Stimulated activated CD4-positive, alpha-beta T cell treated with anti-CD3 and anti-CD28 coated beads, Interleukin-4, amount 100 ng/mL, for 24 hours (primary cell): ENCODE measurements at places on chromosomes 1 and 21.

DNA sequence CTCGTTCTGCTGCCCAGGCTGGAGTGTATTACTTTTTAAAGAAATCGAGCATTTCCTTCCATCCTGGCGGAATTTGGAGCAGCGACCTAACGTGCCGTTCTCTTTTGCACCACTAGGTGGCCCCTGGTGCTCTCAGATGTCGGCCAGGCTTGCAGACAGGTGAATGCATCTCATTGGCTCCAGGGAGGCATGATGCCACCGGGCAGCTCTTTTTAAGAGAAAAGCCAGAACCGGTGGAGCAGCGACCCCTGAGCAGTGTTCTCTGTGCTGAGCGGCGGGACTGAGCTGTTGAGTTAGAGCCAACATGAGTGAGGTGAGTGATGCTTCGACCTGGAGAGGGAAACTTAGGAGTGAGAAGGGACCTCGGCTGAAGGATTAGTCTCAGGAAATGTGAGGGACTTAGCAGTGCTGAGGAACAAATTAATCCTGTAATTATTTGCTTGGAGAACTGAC is at the start of gene PCP4:
Gene PCP4, plus strand, starts transcription at position 241 of the 453 bp plus-strand sequence. Its CDS starts 64 bp downstream, at position 305.
- peak; percentile 8 for DNase-seq

DNA sequence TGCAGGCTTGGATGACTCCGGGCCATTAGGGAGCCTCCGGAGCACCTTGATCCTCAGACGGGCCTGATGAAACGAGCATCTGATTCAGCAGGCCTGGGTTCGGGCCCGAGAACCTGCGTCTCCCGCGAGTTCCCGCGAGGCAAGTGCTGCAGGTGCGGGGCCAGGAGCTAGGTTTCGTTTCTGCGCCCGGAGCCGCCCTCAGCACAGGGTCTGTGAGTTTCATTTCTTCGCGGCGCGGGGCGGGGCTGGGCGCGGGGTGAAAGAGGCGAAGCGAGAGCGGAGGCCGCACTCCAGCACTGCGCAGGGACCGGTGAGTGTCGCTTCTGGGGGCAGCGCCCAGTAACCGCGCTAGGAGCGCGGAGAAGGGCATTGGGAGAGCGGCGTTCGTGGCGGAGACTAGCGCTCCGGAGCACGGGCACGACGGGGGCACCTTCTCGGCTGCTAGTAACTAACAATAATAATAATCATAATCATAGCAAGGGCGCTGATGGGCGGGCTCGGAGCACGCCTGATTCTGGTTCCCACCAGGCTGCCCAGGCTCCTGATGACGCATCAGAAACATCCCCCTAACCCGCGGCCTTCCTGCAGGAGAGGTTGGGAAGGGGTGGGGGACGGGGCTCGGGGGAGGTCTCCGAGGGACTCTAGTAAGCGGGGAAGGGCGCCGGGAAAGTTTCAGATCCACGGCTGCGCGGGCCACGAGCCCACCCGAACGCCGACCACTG is at the start of gene MX1:
Gene MX1, plus strand, starts transcription at position 286 of the 722 bp plus-strand sequence. CDS start 5,832 bp downstream, outside the sequence.
- peak; percentile 82 for DNase-seq

DNA sequence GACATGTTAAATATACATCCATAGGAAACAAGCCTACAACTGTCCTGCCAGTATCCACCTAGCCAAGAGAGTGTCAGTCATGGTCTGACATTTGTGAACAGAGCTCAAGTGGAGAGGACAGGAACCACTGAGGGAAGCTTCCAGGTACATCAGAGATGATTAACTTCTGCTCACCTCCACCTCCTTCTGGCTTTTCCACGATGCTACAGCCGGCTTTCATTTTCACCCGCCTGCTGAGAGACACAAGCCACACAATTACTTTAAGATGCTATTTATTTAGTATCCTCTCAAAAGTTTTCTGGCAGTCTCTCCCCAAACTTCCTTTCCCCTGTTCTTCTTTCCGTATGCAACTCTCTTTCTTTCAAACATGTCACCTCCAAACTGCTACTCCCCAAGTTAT is 2.1 kb downstream of the ETV3 start:
- no peak for DNase-seq

- DNase-seq = no peak
These were observed 6.5 kb downstream of the NBL1 start for GRCh38 chr1:19650416-19651140.

DNA sequence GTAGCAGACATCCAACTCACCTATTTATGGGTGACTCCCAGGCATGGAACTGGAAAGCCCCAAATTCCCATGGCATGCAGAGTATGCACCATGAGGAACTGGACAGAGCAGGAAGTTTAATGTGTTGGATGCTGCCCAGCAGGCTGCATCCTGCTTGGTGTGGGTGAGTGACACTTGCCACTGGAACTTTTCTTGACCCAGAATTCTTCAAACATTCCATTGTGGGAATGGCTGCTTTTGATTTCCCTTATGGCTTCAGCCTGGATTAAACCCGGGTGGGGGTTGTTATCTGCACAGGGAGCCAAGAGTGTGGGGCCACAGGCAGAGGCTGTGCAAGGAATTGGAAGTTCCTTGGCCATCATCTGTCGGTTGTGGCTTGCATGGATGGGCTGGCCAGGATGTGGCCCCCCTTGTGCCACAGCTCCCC is 26.9 kb upstream of the BACE2 start:
- no peak for DNase-seq

GRCh38 chr1:19814681-19815503 is at the start of gene RNF186:
TSS of gene RNF186 (minus strand) at chr1:19815283. CDS start at chr1:19815101, 182 bp downstream.
- no peak for DNase-seq
